ENCODE measurements at places on chromosomes 7 and 10. TPM values are rescaled to one million over a fixed set of nuclear protein-coding genes. Genes with fewer than 3 reads are reported as not detected.

ARMH3 gene
- total RNA-seq = 26.4 TPM

TMEM184A gene
- 39.8 TPM for total RNA-seq

DMBT1 gene
- 5.4 TPM for total RNA-seq

OR13A1 gene
- not detected for total RNA-seq

- DNase-seq = no peak
These were observed 299.1 kb downstream of the BBS9 start for GRCh38 chr7:33428415-33428814.

DNA sequence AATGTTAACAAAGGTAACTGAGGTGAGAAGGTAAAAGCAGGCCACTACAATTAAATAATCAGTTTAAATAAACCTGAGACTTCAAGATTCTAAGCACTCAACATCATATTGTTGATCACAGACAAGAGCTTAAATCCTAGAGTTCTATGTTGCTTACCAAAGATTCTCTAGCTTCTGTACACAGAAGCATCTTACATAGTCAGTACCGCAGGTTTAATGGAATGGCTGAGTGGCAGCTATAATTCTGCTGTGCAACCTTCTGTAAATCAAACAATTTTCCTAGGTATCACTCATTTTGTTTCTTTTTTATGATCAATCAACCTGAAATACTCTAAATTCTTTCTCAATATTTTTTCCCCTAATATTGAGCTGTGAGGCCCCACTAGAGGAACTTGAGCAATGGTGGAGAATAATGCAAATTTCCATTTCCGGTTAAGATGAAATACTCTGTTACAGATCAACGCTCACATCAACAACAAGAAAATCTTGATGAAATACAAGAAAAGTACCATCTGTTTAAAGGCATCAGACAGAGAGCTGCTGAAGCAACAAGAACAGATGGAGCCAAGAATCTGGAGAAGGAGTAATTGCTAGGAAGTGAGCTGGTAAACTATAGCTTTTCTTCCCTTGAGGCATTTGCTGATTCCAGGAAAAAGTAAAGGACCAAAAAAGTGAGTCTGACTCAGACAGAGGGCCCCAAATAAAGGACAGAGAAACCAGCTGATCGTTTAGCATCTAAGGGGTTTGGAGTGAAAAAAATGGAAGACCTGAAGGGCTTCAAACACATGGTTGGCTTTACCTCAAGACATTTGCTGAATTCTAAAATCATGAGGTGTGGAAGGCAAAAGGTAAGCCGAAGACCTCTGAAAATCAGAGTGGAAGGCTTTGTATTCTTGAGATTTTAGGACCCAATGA is 22.6 kb downstream of the PNPLA8 start:
- no peak for DNase-seq

Measured in mucosa of gallbladder (tissue), 1 donor.